AG04449 (cell line): ENCODE measurements at places on chromosomes 4 and X.

DNA sequence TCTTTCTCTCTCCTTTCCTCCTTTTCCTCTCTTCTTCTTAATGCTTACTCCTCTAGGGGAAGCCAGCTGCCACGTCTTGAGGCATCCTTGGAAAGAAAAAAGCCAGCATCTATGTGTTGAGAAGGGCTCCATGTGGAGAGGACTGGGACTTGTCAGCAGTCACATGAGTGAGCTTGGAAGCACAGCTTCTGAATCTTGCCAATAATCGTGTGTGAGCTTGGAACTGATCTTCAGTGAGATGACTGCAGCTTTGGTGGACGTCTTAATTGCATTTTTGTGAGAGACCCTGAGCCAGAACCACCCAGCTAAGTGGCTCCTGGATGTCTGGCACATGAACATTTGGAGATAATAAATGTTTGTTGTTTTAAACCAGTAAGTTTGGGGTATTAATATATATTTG is 371.7 kb downstream of the SLITRK2 start:
- no peak for DNase-seq

- DNase-seq: no peak
Observed at GRCh38 chr4:78665216-78665770, 110.9 kb upstream of the BMP2K start.

GRCh38 chr4:127759228-127759820 is 22.8 kb upstream of the HSPA4L start:
- no peak for DNase-seq

DNA sequence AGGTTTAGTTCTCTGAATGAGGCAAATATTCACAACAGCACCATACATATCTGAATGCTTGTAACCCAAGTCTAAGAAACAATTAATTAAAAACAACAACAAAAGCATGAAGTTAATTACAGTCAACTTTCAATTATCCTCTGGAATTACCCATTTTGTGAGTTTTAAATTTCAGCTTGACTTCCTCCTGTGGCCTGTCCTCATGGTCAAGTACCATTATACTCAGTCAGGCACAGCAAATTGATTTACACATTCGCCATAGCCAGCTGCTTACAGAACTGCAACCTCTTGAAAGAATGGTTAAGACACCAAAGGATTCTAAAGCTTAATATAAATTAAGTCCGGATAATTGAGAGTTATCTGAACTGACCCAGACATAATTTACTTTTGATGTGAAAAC is 306.5 kb downstream of the CAMK2D start:
- no peak for DNase-seq

DNA sequence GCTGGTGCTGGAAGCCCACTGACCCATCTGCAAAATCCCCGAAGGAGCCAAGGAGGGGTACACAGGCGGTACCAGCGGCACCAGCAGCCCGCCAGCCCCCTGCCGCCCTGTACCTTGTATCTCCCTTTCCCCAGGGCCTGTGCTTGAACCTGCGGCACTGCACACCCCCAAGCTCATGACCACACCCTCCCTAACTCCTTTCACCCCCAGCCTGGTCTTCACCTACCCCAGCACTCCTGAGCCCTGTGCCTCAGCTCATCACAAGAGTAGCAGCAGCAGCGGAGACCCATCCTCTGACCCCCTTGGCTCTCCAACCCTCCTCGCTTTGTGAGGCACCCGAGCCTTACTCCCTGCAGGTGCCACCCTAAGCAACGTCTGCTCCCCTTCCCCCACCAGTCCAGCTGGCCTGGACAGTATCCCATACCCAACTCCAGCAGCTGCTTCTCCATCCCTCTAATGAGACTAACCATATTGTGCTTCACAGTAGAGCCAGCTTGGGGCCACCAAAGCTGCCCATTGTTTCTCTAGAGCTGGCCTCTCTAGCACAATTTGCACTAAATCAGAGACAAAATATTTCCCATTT is 94.9 kb downstream of the LARP1B start:
- no peak for DNase-seq
